Mesenchymal stem cell (in vitro differentiated cells and primary cell): ENCODE measurements at places on chromosomes 4 and X.

- no peak for DNase-seq
- H3K4me3 ChIP-seq: no peak overlapping the region
- H3K27me3 ChIP-seq: no peaks in the 10 kb centered on the region
Measured at GRCh38 chrX:46693149-46693548, 65.8 kb downstream of the SLC9A7 start.

DNA sequence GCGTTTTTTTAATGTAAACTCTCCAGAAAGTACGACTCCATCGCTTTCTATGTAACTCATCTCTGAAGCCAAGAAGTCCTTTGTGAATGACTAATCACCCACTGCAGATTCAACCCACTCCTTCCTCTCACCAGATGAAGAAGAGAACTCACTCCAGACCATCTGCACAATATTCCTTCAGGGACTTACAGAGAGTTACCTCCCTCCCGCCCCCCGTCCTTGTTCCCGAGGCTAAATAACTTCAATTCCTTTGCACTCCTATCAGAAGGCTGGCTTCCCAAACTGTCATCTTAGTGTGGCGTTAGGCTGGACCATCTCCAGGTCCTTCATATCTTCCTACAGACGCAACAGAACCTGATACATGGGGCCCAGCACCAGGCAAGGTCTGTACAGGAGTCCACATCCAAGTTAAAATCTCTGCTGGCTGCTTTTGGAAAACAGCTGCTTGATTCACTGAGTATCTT, 82.4 kb downstream of the AFAP1 start:
- peaks cover 25% of the 10 kb centered on the region for H3K4me1 ChIP-seq
- DNase-seq: peak; percentile 63
- H3K4me3 ChIP-seq: no peak overlapping the region
- no peaks in the 10 kb centered on the region for H3K27me3 ChIP-seq

DNA sequence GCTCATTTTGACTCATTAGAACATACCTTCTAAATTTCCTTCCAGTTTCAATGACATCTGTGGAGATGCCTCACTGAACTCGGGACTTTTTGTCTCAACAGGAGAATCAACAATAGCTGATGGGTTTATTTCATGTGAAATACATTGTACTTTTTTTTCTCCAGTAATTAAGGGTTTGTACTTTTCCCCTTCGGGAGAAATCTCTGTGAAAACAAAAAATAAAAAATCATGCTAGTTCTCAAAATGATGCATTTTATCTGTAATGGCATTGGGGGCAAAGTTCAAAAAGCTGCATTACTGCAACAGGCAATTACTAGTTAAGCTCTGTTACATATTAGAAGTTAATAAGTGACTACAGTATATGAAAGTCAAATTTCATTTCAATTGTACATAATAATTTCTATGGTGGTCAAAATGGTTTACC, 167.3 kb upstream of the SH3RF1 start:
- no peak overlapping the region for H3K27ac ChIP-seq
- H3K27me3 ChIP-seq: no peaks in the 10 kb centered on the region
- no peak for DNase-seq

GRCh38 chr4:122540838-122541237, 80.0 kb downstream of the IL21 start:
- no peaks in the 10 kb centered on the region for H3K27me3 ChIP-seq

DNA sequence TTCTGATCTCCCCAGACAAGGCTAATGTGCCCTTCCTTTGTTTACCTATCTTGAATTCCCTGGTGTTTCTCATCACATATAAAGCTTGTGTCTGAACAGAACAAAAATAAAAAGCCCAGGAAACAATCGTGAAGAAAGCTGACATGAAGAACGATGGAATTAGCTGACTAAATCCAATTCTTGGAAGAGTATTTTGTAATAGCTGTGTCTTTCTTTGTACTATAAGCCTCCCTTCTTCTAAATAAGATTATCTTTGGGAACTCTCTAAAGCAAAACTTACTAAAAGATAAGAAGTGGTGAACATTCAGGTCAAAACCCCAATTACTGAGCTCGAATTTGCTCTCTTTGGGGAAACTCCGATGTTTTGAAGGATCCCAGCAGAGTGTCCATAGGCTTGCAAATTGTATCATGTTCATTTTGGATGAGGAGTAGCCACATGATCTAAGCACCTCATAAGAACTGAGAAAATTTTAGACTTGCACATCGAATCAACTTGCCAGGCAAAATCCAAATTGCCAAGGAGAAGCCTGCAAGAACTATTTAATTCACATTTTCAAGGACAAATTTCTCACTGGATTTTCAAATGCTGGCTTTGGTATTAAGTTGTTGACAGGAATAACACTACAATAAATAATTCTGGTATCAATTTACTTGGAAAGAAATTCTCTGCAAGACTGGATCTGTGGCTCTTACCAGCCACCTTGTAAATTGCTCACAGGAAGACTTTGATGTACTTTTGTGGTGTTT, 106.2 kb downstream of the LNX1 start:
- H3K27me3 ChIP-seq: peaks cover 6% of the 10 kb centered on the region
- H3K27ac ChIP-seq: no peak overlapping the region
- H3K4me3 ChIP-seq: no peak overlapping the region
